ENCODE measurements at places on chromosomes 4 and X.

DNA sequence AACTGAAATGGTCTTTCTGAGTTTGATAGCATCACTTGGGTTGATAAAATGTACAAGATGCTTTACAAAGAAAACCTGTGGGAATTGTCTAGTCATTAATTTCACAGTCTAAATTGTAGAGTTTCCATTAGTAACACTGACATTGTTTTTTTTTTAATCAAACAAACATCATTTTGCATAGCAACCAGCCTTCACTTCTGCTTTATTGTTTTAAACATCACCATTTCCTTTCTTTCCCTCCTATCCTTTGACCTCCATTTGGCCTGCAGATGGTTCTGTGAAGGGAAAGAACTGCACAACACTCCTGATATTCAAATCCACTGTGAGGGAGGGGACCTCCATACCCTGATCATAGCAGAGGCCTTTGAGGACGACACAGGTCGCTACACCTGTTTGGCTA is 171.1 kb downstream of the PALLD start:
- DNase-seq: no peak

- DNase-seq: no peak
Measured at GRCh38 chrX:109685656-109686078, 47.4 kb downstream of the ACSL4 start.

- no peak for DNase-seq
Measured at GRCh38 chrX:100447655-100448397, 37.8 kb upstream of the PCDH19 start.

- DNase-seq: no peak
Measured at GRCh38 chrX:132088864-132089263, 39.0 kb downstream of the FRMD7 start.

GRCh38 chrX:6599230-6599860 is 64.4 kb upstream of the VCX3A start:
- DNase-seq: no peak

GRCh38 chr4:13678186-13678924 is 50.8 kb upstream of the BOD1L1 start:
- no peak for DNase-seq

Data from CD4-positive, alpha-beta T cell treated with Interleukin-12 subunit alpha and Interleukin-12 subunit beta, for 1 hour (primary cell).